ENCODE measurements at places on chromosomes 4 and X.

GRCh38 chr4:122219356-122219755 is 67.2 kb downstream of the BLTP1 start:
- no peak for DNase-seq

- no peak for DNase-seq
Observed at GRCh38 chr4:140091305-140091704, 62.7 kb downstream of the MAML3 start.

DNA sequence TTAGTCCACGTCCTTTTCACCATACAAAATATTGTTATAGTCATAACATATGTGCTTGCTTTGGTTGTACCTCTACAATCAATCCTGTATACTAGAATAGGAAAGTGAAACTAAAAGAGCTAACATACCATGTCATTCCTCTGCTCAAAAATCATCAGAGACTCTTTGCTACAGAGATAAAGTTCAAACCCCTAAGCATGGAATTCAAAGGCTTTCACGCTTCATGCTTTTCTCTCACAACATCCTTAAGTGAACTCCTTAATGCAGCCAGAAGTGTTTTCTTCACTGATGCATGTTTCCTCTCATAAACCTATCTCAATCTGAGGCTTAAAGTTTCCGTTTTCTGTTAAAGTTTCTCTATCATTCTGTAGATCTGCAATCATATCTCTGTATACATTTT is 744.6 kb upstream of the IGFBP7 start:
- no peak for DNase-seq

- no peak for DNase-seq
Observed at GRCh38 chrX:107272431-107272921, 66.1 kb downstream of the DNAAF6 start.

DNA sequence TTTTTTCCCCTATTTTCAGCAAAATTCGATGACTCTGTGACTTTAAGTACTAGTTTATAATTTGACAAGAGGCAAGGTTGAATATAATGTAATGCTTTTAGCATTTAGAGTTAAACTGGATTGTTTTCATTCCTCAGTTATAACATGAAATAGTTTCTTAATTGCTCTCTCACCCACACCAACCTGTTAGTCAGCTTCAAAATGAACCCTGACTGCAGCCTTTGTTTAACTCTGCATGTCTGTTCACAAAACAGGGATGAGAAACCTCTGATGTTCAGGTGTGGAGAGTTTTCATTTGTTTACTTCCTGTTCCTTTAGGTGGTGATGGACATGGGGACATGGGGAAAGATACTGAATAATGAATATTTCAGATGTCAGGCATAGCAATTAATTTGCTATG is 49.9 kb upstream of the MND1 start:
- no peak for DNase-seq

GRCh38 chr4:24928708-24929107 is 15.9 kb upstream of the CCDC149 start:
- no peak for DNase-seq
